ENCODE measurements at places on chromosomes 2 and 18.

DNA sequence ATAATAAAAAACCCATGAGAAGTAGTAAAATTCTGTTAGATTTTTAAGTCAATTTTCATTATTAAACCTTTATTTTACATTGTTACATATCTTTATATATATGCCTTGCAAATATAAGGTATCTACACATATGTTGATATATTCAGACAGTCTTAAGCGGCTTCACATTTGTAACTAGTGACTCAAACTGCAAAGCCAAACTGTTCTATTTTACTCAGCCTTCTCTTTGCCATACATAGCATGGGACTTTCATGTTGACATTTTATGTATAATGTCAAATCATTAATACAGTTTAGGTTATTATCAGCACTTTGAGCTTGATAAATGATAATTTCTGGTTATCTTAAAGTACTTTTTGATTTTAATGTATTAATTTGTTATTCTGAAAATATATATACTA is 125.0 kb upstream of the WDSUB1 start:
- no peak for DNase-seq

GRCh38 chr2:109427661-109428091 is 186.1 kb downstream of the SEPTIN10 start:
- no peak for DNase-seq

DNA sequence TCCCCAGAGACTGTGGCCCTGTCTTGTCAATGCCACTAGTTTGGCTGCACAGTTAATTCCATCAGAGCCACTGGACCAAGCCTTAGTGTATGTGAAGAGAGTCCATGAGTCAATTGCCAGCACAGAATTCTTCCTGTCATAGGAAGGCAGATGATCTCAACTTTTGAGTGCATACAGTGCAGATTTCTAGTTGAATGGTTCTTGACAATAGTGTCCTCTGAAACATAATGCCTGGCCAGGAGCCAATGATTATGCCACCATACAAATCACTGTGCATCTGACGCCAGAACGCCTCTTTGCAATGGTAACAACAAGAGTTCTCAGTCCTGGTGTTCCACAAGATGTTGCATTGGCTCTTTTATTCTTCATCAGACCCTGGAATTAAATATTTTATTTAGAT is 7.1 kb downstream of the NEUROD1 start:
- no peak for DNase-seq

DNA sequence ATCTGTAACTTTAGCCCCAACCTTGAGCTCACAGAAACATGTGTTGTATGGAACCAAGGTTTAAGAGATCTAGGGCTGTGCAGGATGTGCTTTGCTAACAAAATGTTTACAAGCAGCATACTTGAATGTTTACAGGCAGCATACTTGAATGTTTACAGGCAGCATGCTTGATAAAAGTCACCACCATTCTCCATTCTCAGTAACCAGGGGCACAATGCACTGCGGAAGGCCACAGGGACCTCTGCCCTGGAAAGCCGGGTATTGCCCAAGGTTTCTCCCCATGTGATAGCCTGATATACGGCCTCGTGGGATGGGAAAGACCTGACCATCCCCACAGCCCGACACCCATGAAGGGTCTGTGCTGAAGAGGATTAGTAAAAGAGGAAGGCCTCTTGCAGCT is 52.4 kb downstream of the LONRF2 start:
- DNase-seq = no peak

DNA sequence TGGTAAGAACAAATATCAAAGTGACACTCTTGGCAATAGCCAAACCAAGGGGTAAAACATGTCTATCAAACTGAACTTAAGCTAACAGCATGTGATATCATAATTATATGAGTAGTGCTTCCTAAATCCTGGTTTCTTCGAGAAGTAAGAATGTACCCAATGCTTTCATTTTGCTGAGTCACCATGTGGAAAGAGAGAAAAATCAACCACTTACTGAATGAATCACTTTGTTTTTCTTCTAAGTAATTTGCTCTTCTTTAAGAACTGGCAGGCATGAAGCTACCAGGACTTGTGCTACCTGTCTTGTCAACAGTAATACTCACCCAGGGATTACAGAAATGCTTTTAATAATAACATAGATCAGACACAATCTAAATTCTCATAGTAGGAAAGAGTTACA is 19.0 kb upstream of the DUSP19 start:
- no peak for DNase-seq

- peak; percentile 45 for DNase-seq
Observed at GRCh38 chr18:24488824-24489493, 28.5 kb downstream of the HRH4 start.

DNA sequence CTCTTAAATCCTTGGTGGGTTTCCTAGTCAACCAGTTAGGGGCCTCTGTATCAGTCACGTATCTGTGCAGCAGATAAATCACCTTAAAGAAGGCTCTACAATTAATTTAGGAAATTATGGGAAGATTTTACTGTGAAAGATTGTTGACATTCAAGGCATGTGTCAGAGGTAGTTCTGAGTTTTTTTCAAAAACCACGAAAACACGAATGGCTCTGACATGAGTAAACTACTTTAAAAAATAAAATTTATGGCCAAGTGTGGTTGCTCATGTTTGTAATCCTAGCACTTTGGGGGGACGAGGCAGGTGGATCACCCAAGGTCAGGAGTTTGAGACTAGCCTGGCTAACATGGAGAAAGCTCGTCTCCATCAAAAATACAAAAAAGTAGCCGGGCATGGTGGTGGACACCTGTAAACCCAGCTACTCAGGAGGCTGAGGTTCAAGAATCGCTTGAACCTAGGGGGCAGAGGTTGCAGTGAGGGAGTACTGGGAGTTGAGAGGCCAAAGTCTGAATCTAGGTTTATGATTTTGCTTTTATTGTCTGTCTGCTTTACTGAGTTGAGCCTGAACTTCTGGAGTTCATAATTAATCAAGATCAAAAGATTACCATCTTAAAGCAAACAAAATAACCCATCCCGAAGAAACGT is 77.1 kb downstream of the SPRED2 start:
- DNase-seq = no peak

DNA sequence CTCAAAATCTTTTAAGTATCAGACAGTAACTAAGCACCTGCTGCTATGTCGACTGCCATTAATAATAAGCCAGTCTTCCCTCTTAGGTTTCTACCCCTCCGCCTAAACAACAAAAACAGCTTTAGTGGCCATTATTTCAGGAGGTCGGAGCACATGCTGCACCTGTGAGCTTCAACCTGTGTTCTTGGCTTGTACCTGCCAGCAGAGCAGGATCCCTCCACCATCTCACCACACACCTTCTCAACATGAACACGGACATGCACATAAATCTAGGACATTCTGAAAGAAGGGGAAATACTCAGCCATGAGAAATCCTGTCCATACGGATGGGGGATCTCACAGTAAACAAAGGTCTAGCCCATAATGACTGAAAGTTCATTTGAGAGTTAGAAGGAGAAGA is 3.7 kb downstream of the CYB5A start:
- DNase-seq = no peak

- DNase-seq = no peak
Observed at GRCh38 chr2:118644190-118644589, 203.3 kb downstream of the EN1 start.

GRCh38 chr18:55322178-55322735 is 265.7 kb downstream of the TCF4 start:
- no peak for DNase-seq

DNA sequence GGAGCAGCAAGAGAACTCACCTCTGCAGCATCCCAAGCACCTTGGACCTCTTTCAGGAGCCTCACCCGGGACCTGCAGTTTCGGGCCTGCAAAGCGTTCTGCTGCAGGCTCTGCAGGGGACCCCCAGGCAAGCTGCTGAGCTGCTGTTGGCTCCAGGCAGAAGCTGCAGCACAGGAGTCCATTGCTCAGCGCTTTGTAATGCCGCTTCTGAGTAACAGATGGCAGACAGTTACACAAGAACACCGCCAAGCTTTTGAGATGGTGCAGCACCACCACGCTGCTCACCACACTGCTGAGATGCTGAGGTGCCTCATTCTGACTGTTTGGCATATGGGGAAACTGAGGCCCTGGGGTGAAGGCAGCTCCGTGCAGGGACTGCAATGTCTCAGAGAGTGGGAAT is 1.9 kb upstream of the GALNT14 start:
- no peak for DNase-seq

DNA sequence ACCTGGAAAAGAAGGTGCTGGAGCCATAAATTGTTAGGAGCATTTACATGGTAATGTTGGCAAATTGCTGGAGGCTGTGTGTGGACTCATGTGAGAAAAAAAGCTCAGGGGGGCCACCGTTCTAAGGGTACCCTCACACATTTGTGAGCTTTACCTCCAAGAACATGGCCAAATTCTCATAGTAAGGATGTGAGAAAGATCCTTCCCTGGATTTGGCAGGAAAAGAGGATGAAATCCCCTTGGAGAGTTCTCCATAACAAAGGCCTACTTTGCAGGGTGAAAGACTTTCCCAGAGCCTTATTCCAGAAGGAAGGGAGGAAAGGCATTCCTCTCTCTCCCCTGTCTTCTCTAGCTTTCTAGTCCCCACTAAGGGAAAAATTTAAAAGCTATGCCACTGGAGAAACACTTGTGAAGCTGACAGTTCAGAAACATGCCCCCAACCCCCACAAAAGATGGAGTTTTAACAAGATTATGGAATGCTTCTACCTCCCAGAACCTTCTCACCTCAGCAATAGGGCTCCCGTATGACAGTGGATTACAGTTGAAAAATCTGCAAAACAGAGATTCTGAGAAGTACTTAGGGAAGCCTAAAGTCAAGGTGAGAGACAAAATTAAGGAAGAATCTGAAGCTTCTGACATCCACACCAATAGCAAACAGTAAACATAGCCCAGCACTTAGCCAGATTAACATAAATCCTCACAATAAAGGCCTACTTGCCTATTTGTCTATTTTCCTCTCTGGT is 20.2 kb upstream of the ERMN start:
- no peak for DNase-seq

DNA sequence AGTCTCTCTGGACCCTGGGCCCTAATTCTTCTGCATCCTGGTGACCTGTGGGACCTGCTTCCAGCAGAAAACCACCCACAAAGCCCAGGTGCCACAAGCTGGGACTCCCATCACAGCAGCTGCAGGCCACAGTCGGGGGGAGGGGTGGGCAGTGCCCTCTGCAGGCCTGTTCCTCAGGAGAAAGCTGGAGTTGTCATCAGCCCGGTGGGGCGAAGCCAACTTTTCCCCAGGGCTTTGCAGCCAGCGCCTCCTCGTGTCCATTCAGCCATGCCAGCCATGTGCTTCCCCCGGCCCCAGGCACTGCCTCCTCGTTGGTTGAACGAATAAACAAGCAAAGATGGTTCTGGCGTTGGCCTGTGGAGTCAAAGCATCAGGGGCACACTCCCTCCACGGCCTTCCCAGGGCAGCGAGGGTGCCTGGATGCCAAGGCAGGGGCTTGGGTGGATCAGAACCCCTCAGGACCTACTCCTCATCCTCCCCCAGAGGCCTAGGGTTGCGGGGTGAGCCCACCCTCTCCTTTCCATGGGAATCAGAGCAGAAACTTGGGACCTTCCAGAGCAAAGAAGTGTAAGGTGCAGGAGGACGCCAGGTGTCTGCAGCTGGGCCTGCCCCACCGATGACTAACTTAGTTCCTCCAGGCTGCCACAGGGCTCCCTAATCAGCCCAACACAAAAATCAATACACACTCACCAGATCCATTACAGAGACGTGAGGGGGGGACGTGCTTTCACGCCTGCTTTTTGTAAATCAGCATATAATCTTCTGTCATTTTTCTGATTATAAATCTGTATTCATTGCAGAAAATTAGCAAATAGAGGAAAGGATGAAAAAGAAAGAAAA is 75.7 kb upstream of the RAB6C start:
- no peak for DNase-seq

- DNase-seq = no peak
Observed at GRCh38 chr2:220811952-220812570, 760.0 kb downstream of the EPHA4 start.

DNA sequence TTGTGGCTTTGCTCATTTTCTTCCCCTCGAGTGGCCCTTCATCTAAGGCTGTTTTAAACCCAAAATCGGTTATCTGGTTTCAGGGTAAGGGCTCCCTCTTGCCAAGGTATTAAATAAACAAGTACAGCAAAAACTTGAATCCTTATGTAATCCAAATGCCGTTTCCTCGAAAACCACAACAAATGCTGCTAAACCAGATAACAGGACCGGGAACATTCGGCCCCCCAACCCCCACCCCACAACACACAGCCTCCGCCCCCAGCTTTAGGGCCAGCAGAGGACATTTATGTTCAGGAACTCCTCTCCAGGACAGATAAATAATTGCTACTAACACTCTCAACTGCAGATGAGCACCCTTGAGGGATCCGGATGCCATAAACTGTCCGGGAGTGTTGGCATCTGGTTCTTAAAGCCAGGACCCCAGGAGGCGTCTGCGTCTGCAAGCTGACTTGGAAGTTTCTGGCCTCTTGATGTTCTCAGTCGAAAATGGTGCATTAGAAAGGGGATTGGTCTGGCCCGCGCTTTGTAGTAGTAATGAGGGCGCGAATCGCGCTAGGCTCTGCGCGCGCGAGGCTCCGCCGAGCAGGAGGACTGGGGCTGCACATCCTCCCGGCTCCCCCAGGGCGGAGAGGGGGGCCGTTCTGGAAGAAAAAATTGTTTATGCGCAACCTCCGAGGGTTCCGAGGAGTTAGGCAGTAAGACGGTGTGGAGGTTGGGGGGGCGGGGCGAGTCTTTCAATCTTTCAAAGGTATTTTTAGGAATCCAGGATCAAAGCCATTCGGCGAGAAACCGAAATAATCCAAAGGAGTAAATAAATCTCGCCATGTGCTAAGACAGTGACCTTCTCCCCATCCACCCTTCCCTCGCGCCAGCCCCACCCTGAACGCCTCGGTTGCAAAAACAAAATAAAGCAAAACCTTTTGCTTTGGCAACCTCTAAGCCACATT is 3.9 kb upstream of the ID2 start:
- DNase-seq = peak; percentile 26

GRCh38 chr2:180046776-180047175 is 39.7 kb upstream of the CWC22 start:
- no peak for DNase-seq

DNA sequence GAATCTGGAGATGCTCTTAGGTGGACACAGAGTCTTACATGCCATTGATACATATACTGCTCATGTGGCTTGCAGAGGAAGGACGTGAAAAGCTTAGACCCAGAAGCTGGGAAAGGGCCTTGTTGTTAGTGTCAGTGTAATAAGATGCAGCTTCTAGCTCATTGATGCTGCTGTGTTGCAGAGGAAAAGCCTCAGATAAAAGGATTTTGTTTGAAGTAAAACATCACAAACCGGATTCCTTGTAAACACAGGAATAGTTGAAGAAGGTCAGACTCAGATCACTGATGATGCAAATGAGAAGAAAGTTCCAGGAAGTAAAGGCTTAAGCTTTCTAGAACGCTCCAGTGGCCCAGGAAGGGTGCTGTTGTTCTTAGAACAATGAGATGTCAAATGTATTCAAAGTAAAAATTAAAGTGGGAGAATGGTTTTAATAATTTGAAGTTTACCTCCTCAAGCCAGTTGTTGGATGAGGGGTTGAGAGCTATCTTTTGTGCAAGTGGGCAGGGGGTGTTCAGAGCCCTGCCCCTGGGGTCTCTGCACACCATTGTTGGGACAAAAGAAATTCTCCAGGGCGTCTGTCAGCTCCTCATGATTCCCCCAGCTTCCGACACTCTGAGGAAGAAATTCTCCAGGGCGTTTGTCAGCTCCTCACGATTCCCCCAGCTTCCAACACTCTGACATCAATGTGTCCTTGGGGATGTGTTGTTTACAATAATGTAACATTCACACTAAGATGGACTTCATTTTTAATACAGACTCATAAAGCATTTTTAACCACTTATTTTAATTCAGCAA is 61.3 kb upstream of the CHMP1B start:
- DNase-seq = no peak
